ENCODE measurements at places on chromosomes 16 and 17.

- DNase-seq: no peak
Observed at GRCh38 chr17:7132511-7133094, 18.0 kb upstream of the ASGR2 start.

DNA sequence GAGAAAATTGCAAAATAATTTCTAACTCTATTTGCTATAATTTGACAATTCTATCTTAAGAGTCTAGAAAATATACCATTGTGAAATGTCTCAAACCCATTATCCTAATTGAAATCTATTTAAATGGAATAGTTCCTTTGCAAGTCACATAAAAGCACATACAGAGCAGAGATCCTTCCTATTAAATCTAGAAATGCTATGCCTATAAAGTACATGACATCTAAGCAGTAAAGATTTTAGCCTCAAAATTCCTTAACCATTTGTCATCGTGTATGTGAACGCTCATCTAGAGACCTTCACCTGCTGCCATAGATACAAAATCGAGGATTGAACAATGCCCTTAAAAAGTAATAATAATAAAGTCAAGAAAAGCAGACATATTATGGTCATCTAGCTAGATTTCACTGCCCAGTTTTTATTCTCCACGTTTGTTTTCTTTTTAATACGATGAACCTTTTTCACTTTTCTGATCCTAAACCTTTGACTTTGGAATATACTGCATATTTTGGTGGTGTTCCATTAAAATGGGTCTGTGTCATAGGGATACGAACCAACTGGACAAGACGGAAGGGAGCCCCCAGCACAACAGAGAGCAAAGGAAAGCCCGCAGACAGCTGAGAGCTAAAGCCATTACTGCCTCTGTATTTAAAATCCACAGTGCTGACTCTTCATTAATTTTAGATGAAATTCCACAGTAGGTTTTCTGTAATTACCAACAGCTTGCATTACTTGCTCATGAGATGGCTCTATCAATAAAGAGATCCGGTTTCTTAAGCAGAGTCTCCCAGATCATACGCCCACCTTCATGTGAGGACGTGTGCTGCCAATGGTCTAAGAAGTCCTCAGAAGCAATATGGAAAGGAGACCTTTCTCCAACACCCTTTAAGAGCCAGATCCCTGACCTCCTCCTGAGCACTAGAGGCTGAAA lies 17.6 kb downstream of the TEX2 start:
- DNase-seq: no peak

DNA sequence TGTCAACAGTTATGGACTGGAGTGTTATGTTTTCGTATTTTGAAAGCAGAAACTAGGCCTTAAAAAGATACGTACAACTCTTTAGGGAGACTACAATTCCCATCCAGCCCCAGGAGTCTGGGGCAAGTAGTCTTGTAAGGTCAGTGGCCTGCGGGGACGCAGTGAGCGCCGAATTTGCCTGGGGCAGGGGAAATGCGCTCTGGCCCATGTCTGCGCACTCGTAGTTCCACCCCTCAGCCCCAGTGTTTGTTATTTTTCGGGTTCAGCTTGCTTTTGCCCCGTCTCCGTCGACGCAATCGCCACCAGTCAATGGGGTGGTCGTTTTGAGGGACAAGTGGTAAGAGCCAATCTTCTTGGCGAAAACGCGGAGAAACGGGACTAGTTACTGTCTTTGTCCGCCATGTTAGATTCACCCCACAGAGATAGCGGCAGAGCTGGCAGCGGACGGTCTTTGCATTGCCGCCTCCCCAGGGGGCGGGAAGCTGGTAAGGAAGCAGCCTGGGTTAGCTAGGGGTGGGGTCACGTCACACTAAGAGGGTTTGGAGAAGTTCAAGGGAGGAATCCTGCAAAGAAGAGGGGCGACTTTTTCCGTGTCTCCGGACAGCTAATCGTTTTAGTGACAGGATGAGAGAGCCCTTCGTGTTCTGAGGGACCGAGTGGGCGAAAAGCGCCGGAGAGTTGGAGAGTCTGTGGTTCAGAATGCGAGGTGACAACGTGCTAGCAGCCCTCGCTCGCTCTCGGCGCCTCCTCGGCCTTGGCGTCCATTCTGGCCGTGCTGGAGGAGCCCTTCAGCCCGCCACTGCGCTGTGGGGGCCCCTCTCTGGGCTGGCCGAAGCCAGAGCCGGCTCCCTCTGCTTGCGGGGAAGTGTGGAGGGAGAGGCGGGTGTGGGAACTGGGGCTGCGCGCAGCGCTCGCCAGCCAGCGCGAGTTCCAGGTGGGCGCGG lies 1.1 kb upstream of the BRCA1 start:
- DNase-seq: no peak

- no peak for DNase-seq
Observed at GRCh38 chr17:78838574-78839005, 2.0 kb downstream of the USP36 start.

DNA sequence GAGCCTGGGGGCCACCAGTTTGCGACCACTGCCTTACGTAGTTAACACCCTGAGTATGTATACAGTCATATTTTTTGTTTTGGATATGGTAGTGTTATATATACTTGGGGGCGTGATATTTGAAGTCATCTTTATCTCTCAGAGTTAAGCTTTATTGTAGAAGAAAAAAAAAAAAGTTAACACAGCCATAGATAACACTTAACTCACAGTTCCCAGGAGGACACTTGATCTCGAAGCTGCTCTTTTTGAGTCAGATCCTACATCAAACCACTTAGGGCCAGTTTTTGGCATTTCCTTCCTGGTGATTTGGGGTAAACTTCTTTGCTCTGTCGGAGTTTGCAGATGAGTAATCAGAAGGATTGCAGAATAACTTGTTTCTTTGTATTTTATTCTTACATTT lies 5.8 kb downstream of the ITPRIPL2 start:
- no peak for DNase-seq

DNA sequence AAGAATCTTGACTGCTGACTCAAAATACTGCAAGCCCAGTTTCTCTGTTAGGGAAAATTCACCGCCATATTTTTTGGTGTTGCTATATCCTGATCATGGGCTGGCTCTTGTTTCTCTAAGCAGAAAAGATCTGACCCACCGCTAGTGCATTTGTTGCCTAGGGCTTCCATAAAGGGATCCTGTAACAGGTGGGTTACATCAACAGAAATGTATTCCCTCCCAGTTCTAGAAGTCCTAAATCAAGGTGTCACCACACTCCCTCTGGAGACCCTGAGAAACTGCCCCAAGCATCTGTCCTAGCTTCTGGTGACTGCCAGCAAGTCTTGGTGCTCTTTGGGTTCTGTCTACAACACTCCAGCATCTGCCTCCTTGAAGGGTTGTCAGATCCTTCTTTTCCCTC lies 99.7 kb downstream of the MAF start:
- no peak for DNase-seq

DNA sequence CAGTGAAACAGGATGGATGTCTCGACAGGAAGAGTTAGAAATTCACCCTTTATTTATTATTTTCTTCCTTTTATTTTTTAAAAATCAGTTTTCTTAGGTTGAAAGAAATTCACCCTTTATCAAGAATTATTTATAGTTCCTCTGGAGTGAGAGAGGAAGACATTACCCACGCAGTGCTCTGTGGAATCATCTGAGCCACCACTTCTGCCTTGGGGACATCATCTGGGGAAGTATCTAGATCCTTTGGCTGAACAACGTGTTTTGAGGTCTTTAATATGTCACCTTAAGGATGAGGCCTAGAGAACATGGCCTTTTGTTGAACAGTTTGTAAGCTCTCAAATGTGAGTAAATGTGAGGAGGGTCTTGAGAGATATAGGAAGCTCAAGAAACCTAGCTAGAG lies 183.3 kb downstream of the UTP18 start:
- DNase-seq: no peak

DNA sequence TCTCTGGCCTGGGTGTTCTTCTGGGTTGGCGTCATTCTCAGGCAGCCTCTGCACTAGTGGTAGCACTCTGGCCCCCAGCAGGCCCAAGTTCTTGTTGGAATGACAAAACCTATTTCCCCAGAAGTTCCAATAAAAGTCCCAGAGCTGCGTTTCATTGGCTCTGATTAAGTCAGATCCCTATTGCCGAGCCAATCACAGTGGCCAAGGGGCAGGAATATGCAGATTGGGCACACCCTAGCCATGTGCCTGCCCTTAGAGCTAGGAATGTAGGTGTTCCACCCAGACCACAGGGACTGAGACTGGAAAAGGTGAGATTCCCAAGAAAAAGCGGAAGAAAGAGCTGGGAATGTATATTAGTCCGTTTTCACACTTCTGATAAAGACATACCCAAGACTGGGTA lies 44.9 kb upstream of the POLR3E start:
- no peak for DNase-seq

DNA sequence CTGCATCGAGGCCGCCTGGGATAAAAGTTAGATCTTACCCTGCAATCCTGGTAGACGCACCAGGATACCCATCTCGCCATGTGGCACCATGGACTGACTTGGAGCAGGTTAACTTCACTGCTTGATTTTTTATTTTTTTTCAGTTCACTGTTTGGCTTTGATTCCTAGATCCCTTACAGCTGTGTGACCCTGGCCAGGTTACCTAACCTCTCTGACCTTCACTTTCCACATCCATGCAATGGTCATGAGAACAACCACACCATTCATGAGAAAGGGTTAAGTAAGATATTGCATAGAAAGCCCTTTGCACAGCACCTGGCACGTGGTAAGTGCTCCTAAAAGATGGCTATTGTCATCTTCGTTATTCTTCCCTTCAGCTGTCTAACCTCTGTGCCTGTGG lies 230.5 kb downstream of the SOX9 start:
- DNase-seq: no peak

DNA sequence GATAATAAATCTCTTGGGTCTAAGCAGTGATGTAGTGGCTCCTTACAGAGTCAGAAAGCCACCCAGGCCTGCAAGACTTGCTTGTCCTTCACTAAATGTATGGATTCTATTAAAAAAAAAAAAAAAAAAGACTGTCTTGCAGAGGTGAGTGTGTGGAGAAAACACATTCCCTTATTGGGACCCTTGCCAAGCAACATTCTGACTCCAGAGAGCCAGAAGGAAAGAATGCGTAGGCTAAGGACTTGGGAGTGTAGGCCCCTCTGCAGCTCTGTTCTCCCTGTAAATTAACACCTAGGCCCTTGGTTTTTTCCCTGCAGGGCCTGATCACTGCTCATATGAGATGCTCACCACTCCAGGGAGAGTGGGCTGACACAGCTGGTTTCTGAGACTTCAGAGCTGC lies 17.8 kb downstream of the SCPEP1 start:
- peak; percentile 28 for DNase-seq

DNA sequence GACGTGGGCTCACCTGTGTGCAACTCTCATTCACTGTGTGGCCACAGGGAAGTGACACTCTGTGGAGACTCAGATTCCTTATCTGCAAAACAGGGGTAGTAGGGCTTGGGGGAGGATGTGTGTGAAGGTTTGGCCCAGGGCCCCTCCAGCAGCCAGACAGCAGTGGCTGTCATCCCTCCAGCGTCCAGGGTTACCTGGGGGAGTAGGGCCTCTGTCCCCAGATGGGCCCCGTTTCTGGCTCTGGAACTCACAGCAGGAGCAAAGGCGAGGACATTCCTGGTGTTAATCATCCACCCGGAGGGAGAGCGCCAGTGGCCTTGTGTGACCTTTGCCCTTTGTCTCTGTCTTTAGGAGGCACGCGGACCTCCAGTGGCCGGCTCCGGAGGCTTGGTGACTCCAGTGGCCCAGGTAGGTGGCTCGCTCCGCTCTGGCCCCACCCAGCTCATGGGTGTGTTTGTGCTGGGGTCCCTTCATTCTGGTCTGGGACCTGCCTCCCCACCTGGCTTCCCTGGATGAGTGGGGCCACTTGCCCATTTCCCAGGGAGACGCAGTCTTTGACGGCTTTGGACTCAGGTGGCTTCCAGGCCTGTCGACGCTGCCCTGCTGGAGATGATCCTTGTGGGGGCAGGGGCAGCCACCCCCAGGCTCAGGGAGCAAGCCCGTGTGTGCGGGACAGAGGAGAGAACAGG lies 166.2 kb downstream of the SEC14L1 start:
- DNase-seq: no peak

DNA sequence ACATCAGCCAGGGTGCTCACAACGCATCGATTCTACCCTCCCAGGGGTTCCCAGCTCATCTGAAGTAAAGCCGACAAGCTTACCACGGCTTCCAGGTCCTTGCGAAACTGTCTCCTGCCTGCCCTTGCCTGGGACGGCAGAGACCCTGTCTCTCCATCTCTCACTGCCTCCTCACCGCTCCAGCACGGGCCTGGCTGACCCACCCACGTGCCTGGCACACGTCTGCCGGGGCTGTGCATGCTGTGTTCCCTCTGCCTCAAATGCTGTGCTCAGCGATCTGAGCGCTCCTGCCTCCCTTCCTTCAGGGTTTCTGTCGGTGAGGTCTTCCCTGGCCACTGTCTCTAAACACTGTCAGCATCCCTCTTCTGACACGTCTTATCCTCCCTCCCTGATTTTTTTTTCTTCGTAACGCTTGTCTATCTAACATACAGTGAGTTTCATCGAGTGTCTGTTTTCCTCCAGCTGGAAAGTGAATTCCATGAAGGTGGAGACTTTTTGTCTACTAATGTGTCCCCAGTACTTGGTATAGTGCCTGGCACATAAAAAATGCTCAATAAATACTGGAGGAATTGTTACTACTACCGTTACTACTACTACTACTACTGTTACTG lies 208.4 kb downstream of the IRF8 start:
- DNase-seq: no peak

- no peak for DNase-seq
Observed at GRCh38 chr17:63840591-63841349, 1.7 kb downstream of the SMARCD2 start.

- no peak for DNase-seq
Observed at GRCh38 chr16:74667255-74667700, 601 bp upstream of the RFWD3 start.

DNA sequence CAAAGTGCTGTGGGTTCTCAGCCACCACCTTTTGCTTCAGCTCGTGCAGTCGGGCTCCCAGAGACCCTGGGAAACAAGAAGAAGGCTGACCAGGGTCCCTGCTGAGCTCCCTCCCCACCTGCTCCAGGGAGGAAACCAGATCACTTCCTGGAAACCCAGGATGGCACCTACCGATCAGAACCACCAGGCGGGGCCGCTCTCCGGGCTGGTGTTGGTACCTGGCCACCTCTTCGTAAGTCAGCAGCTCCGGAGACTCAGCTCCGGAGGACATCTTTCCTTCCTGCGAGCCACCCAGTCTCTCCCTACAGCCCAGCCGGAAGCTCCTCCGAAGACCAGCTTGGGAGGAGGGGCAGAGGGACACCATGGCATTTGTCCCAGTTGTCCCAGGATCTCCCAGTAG lies 18.9 kb downstream of the MPP3 start:
- no peak for DNase-seq

DNA sequence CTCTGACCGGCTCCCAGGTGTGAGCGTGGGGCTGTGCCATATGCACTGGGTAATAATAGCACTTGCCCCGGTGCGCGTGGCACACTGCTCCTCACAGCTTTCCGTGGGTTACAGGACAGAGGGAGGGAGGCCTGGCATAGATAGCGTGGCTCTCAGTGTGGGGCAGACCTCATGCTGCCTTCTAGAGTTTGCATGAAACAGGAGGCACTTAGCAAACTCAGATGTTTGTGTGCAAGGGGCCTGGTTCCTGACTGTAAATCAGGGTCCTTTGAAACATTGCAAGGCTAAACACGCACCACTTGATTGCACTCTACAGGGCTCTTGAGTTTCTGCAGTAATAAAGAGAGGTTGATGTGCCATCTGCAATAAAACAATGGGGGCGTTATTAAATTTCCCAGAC lies 101.7 kb downstream of the RPTOR start:
- no peak for DNase-seq
